ENCODE measurements at places on chromosomes 16 and 17. TPM values are rescaled to one million over a fixed set of nuclear protein-coding genes. Genes with fewer than 3 reads are reported as not detected.

Gene CD79B
- 2.2 TPM for total RNA-seq

Gene RPL19
- total RNA-seq: 3,634 TPM

Gene KRT34
- 1.5 TPM for total RNA-seq

Gene SYNGR2
- 133 TPM for total RNA-seq

Gene ASPA
- 3.5 TPM for total RNA-seq

Gene CCL3
- total RNA-seq: not detected
